Activated T-cell treated with anti-CD3 and anti-CD28 coated beads, Interleukin-2, amount 50 U/mL, for 4 hours (primary cell): ENCODE measurements at places on chromosomes 2 and 18.

- DNase-seq = no peak
Observed at GRCh38 chr2:8282858-8283252, 399.0 kb upstream of the ID2 start.

- no peak for DNase-seq
Observed at GRCh38 chr2:29834624-29835023, 86.8 kb downstream of the ALK start.

DNA sequence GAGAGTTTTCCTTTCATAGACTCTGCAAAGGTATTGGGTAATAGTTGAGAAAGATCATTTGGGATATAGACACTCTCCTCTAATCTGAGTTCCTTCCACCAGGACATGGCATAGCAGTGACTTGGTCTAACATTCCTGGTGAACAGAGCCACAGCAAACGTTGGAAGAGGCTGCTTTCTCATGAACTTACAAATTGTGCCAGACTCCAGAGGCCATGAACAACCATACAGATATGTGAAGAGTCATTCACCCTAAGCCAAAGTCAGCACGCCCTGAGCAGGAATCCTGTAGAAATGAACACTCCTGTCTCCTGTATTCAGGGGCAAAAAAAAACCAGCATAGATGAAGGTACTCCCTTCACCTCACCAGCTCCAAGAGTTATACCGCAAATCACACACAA, 152.8 kb downstream of the TMEM18 start:
- DNase-seq = no peak

DNA sequence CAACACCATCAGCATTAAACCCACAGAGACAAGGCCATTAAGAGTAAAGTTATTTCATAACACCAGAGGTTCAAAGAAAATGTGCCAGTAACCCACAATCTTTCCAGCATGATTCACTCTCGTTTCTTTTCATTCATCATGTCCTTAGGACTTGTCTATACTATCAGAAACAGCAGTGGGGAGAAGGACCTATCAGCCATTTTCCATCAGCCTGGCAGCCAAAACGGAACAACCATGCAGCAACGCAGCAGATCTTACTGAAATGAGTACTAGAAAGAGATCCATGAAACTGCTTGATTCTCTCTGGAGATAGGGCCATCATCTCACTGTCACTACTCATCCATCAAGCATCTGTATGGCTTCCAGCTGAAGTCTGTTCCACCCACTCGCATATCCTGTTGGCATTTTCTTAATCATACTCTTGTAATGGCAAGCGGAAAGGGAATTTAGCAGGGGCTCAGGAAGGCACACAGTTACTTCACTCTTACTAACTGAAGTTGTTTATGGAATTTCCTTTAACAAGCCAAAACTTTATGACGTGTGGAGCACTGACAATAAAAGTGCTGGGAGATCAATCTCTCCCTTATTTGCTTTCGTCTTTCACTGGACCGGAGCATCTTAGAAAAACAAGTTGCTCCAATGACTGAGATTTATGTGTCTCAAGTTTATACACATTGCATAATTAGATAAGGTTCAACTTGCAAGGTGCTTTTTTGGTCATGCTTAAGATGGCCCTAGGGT, 69.7 kb downstream of the EPHA4 start:
- DNase-seq = no peak

DNA sequence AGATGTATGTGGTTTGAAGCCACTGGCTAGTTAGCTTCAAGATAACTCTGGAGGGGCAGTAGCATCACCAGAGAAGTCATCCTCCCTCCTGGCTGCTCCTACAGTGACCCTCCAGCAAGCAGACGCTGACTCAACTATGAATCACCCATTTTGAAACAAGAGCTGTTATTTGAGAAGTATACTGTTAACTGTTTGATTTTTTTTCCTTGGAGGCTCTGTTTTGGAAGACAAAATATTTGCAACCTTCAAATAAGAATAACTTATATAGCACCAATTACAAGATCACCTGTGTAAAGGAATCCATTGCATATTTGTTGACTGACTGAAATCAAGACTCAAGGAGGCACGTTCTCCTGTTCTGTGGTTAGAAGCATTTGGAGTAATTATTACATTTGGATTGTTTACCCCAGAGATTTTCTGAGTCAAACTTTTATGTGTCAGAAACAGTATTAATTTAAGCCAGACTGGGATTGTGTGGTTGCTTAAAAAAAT, 313.8 kb downstream of the MTX2 start:
- DNase-seq = no peak

DNA sequence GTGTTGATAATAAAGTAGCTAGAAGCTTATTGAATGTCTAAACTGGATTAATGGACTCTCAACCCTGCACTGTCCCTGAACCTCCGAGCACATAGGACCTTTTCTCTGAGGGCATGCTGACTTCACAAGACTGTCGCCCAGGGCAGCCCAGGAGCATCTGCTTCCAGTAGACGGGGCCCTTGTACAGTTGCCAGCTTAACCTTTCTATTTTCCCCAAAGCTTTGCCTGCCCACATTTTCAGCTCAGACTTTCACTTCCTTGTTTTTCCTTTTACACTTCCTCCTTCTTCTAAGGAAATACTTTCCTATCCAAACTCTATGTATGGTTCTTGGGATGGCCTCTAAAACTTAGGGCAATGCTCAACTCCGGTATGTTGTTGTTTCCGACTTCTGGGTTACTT, 1.3 kb downstream of the VWA3B start:
- no peak for DNase-seq

DNA sequence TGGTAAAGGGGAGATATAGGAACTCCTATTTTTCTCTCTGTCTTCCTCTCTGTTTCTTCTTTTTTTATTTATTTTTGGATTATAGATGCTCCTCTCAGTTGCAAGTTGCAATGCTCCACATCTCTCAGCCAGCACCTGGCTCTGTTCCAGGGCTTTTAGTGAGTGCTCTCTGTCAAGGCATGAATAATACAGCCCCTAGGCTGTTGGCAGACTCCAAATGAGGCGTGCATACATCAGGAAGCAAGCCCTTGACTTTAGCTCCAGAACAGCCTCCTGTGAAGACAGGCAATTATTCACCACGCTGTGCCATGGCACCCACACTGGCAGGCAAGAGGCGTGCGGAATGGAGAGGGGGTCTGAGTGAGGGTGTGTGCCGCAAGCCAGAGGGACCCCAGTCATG, 228.1 kb upstream of the PXDN start:
- DNase-seq = no peak

GRCh38 chr2:172674034-172674967, 61.3 kb upstream of the RAPGEF4 start:
- peak; percentile 36 for DNase-seq

DNA sequence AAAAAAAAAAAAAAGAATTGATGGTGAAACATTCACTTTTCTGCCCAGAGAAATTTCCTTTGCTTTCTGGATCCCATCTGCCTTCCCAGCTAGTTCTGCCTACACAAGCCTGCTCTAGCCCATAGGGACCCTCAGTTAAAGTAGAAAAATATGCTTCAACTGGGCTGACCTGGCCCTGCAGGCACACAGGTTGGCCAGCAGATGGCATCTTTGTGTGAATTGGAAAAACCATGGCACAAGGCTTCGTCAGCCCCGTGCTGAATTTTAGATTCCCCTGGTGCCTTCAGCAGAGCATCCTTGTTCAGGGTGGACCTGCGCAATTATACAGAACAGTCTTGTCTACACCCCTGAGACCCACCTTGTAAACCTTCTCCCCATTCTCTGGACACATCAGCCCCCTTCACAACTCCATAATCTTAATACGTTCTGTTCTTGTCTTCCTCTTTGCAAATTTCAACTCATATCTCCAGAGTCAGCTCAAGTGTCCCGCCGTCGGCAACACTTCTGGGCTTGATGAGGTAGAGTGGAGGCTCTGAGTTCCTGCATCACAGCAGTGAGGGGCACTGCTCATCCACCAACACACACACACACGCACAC, 114.5 kb downstream of the INSIG2 start:
- peak; percentile 43 for DNase-seq

GRCh38 chr2:24123922-24124580, 782 bp downstream of the FAM228B start:
- no peak for DNase-seq

DNA sequence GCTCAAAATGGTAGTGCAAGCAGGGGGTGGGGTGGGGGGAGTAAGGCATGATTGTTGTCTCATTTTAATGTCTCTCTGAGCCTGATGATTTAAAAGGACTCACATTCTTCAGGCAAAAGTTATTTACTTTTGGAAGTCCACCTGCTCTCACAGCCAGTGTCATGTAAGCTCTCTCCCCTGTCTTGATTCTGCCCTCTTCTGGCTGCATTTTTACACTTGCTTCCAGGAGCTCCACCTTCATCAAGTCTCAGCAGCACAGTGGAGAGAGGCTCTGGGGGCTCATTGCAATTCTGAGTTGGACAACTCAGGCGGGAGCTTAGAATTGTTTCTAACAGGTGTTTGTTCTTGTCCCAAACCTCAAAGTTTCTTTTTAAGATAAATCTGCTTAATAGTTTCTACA, 39.2 kb downstream of the GNAL start:
- no peak for DNase-seq

- DNase-seq = no peak
Observed at GRCh38 chr2:119469661-119470297, 38.1 kb downstream of the TMEM37 start.

DNA sequence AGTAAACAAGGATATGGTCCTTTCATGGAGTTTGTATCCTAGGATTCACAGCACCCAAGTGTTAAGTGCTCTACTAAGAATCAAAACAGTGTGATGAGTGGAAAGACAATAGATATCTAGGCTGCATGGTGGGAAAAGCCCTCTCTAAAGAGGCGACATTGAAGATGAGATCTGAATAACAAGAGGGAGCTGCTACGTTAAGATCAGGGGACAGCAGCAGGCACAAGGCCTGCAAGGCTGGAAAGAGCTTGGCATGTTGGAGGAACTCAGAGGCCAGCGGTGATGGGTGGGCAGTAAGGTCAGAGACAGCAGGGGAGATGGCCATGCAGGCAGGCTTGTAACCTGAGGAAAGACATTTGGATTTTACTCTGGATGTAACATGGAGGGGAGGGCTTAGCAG, 177.5 kb downstream of the GFPT1 start:
- DNase-seq = no peak

- no peak for DNase-seq
Observed at GRCh38 chr2:219297766-219298456, 11.3 kb downstream of the PTPRN start.

GRCh38 chr2:236919209-236919608, 166.5 kb upstream of the COPS8 start:
- DNase-seq = no peak

- DNase-seq = peak; percentile 46
Observed at GRCh38 chr2:190407662-190408537, at the start of gene MFSD6. Gene MFSD6 (plus strand): TSS chr2:190408355. CDS start chr2:190436030, 27,675 bp downstream.

GRCh38 chr2:156483741-156484173, 47.6 kb downstream of the GPD2 start:
- no peak for DNase-seq

DNA sequence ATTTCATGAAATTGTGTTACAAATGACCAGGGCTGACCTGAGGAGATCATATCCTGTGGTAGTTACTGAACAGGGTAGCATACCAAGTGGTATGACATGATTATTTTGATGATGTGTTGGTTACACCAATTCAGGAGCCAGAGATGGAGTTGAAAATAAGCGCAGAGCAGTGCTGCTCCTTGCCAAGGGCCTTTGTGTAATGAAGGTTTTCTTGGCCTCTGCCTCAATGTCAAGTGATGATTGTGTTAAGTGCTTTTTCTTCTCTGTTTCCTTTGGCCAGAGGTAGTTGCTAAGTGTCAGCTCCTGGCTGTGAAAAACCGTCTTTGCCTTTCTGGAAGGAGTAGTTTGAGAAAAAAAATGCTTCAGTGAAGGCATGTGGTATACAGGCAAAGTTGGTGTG, 131.2 kb downstream of the CERS6 start:
- no peak for DNase-seq

DNA sequence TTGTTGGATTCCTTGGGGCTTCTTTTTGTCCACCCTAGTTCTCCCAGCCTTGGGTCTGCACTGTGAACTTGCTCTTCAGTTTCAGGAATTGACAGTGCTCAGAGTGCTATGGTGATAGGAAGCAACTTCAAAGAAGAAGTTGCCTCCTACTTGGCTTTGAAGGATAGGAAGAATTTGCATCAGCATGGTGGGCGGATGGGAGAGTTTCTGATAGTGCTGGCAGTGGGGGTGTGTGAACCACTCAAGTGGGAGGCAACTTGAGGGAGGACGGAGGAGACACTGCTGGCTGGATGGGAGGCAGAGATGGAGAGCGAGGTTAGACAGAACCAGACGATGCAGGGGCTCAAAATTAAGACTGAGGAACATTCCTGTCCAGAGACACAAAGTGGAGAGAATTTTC, 164.4 kb upstream of the SKOR2 start:
- DNase-seq = no peak

- DNase-seq = no peak
Observed at GRCh38 chr18:4433717-4434116, 21.4 kb downstream of the DLGAP1 start.

GRCh38 chr2:127581516-127582490, 46.3 kb downstream of the MYO7B start:
- DNase-seq = no peak

GRCh38 chr2:32688541-32688940, 60.7 kb downstream of the TTC27 start:
- DNase-seq = no peak

DNA sequence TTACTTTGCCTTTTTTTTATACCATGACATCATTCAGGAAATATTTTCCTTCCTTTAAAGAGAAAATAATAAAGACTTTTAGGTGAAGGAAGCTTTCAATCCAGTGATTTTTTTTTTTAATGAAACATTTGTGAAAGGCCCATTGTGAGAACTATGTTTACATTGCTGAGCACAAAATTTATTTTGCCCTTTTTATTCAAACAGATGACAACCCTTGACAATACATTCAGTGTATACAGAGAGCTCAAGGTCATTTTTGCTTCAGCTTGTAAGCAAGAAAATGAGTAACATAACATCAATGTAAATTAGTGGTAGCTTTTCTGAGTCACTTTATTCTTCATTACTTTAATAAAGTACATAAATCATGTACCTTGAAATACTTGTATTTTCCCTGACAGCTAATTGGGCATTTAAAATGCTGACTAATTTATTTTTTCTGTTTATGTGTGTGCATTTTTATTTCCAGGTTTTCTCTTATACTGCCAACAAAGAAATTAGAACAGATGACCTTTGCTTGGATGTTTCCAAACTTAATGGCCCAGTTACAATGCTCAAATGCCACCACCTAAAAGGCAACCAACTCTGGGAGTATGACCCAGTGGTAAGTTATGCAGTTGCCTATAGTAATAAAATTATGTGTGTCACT, 121.6 kb downstream of the GALNT1 start:
- DNase-seq = no peak

- DNase-seq = no peak
Observed at GRCh38 chr2:196486146-196486545, 153.4 kb upstream of the CCDC150 start.

DNA sequence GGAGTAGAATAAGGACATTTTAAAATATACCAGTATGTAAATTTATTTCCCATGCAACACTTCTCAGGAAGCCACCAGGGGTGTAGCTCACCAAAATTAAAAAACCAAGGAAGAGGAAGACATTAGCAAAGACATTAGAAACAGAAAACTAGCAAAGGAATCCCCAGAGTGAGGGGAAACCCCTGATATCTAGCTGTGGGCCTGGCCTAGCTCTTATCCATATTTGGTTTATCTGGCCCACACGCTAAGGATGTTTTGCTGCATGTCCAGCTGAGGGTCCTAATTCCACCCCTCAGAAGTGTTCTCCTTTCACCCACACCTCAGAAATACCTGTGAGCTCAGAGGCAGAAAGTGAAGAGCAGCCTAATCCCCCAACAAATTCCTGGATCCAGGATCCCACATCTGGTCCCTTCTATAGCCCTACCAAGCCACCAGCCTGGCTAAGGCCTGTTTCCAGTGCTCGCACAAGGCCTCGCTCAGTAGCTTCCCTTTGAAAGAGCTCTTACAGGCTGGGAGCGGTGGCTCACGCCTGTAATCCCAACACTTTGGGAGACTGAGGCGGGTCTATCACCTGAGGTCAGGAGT, 17.4 kb downstream of the OSBPL1A start:
- no peak for DNase-seq
